Skin of body (tissue), 3 donors: ENCODE measurements at places on chromosomes 11 and 22. TPM values are rescaled to one million over a fixed set of nuclear protein-coding genes. Genes with fewer than 3 reads are reported as not detected.

DNA sequence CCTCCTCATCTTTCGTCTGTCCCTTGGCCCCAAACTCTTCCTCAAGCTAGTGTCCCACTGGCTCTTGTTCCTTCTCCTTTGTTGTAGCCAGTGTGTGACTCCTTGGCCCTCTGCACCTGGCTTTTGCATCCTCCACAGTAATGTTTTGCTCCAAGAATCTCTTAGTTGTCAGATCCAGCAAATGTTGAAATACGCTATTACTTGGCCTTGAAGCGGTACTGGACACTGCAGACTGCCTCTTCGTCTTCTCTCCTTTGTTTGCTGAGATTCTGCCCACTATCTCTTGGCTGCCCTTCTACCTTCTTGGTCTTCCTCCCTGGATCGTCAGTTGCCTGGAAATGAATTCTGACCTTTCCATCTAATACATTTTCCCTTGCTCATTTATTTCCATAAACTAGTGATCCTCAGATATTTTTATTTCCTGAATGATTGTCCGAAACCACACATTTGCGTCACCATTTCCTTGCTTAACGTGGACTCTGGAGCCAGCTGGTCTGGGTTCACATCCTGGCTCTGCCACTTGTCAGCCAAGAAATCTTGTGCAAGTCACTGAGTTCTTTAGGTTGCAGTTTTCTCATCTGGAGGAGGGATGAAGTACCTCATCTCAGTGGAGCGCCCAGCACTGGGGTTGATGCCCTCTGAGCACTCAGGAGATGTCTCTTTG, 113.6 kb downstream of the LDLRAD3 start:
- peak; percentile 52 for DNase-seq

- DNase-seq, result no peak
Measured at GRCh38 chr11:1388763-1389102, 1.0 kb upstream of the BRSK2 start.

Gene KDM4E
- not detected for total RNA-seq

DNA sequence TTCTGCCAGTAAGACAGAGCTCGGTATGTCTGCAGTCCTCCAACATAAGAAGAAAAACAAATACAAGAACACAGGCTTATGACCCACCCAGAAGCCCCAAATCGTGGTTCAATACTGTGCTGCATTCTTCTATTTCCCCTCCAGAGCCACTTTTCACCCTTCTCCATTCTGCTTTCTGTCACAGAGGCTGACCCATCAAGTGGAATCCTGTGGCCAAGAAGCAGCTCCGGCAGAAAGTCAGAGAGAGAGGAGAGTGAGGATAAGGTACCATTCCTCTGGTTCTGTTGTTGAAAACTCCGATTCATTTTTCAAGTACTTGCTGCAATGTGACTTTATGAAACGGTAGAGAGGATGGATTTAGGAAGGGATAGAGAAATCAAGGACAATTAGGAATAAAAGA, 30.4 kb downstream of the PGM2L1 start:
- no peak for DNase-seq

Gene FAT3
- total RNA-seq, result 17.2 TPM

GRCh38 chr22:29821291-29822016, 16.6 kb downstream of the ASCC2 start:
- DNase-seq, result peak; percentile 5

- no peak for DNase-seq
Measured at GRCh38 chr11:70641369-70641768, 243.0 kb downstream of the CTTN start.

- no peak for DNase-seq
Measured at GRCh38 chr11:121696177-121696871, 243.6 kb upstream of the SORL1-AS1 start.

GRCh38 chr11:41458154-41458553, 1.3 kb downstream of the LRRC4C start:
- DNase-seq, result no peak

DNA sequence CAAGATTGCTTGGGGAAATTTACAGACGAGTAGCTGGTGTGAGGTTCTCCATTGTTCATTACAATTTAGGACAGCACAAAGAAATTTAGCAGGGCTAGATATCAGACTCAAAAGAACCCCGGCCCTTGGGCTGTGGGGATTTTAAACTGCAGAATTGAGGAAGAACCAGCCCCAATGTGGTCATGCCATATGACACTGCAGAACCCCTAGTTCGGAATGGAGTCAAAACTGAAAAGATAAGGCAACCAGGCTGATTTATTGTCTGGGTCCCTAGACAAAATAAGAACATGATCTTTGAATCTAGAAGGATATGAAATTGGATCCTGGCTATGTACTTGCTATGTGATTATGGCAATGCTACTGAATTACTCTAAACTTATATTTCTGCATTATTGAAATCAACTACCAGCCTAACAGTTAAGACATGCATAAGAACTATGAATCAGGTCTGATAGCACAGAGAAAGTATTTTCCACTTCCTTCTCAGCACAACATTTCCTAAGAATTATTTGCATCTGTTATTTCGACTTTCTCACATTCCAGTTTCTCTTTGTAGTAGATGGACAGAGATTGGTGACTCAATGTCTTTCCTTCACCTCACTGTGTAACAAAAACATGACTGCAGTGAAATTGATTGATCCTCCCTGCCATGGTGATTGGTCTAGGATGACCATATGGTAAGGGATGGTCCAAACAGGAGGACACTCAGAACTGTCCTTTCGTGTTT, 13.2 kb downstream of the MMP3 start:
- no peak for DNase-seq

- DNase-seq, result no peak
Measured at GRCh38 chr11:131108760-131109159, 192.5 kb upstream of the SNX19 start.

Gene ACTN3
- 13.5 TPM for total RNA-seq

Gene SERPIND1
- total RNA-seq, result not detected

- no peak for DNase-seq
Measured at GRCh38 chr11:88300888-88301487, 36.5 kb downstream of the CTSC start.

GRCh38 chr11:111602865-111603610, 789 bp downstream of the SIK2 start:
- DNase-seq, result no peak

Gene GPR83
- 0.10 TPM for total RNA-seq
